ENCODE measurements at places on chromosomes 12 and 14.

GRCh38 chr14:26026384-26026783, 571.4 kb downstream of the NOVA1 start:
- no peak for DNase-seq

DNA sequence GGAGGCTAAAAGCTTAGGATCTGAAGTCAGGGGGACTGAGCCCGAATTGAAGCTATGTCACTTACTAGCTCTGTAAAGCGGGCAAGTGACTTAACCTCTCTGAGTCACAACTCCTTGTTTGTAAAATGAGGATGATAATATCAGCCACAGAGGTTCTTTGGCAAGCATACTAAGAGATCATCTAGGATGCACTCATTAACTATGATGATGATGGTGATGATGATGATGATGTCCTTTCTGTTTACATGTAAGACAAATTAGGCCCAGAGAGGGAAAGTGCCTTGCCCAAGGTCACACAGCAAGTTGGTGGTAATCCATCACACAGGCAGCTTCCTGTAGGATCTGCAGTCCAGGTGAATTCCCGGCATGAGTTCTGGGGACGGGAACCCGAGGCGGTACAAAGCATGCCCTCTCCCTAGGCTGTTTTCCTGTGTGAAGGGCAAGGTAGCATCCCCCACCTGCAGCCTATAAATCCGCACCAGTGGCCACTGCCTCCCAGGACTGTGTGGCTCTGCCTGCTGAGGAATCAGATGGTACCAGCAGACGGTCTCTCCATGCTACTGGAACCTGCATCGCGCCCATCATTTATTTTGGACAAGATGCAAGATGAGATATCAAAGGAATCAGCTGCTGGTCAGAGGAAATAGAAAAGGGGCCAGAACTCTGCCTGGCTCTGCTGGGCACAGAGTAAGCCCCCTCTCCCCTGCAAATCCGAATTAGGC, 55.2 kb downstream of the MAP1LC3B2 start:
- no peak for DNase-seq

GRCh38 chr12:95266254-95266653, 48.6 kb downstream of the VEZT start:
- DNase-seq = no peak

- no peak for DNase-seq
These were observed 207.9 kb downstream of the TMEM132C start for GRCh38 chr12:128474916-128475315.

DNA sequence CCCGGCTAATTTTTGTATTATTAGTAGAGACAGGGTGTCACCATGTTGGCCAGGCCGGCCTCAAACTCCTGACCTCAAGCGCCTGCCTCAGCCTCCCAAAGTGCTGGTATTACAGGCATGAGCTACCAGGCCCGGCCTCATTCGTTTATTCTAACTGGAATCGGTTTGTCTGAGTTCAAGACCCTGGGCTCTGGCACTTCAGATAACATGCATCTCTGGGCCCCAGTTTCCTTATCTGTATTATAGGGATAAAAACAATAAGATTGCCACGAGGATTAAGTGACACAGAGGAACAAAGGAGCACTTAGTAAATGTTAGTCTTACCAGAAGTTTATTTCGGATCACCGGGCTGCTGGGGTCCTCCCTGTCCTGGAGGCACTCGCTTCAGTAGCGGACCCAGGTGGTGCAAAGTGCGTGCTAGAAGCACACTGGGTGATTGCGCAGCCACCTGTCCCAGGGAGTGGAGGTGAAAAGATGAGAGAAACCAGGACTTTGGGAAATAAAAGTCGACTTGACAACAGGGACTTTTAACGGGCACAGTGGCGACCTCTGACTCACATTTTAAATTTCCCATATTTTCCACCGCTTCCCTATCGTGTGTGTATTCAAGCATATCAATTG, 37.5 kb downstream of the ACACB start:
- no peak for DNase-seq

GRCh38 chr14:105167303-105168092, 1.1 kb downstream of the JAG2 start:
- DNase-seq = no peak

GRCh38 chr14:65206078-65206447, 103.7 kb upstream of the MAX start:
- DNase-seq = no peak

GRCh38 chr12:27967551-27968054, 4.9 kb downstream of the PTHLH start:
- DNase-seq = no peak

All from pons (tissue), 1 donor.